ENCODE measurements at places on chromosomes 16 and 17.
A peak's percentile ranks its signal among the peaks of the same experiment; 100 is the strongest.

- DNase-seq: no peak
Measured at GRCh38 chr17:6386041-6386630, 48.8 kb downstream of the AIPL1 start.

- DNase-seq: no peak
Measured at GRCh38 chr16:56090076-56090475, 101.2 kb upstream of the GNAO1 start.

- DNase-seq: no peak
Measured at GRCh38 chr17:38940404-38940803, 15.0 kb downstream of the LASP1NB start.

GRCh38 chr16:52191531-52192134, 355.3 kb downstream of the TOX3 start:
- DNase-seq: no peak

DNA sequence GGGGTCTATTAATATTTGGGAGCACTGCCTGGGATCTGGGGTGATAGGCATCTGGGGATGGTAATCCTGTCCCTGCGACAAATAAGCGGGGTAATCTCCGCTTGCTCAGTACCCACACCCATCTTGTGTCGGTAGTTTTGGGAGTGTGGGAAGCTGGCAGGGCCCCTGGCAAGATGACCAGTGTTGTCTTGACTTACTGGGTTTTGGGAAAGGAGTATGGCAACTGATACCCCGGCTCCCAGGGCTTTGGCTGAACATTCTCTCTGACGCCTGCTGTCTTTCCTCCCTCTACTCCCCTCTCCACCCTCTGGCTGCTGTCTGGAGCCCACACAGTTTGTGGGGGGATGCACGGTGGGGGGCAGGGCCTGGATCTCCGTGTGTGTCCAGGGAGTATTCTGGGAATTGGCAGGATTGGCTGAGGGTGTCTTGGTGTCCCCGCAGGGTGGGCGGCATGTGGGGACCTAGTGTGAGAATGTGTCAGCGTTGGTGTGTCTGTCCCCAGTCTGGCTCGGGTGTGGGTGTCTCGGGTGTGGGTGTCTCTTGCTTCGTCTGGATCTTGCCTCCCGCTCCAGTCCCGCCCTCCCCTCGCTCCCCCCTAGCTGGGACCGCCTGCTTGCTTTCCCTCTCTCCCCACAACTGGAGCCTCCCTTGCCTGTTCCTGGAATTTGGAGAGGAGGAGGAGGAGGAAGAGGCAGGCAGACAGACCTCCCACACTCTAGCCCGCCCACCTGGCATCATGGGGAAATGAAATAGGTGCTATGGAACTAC, 12.0 kb downstream of the RARA start:
- peak; percentile 60 for DNase-seq

GRCh38 chr16:81164958-81165357, 68.8 kb upstream of the GCSH start:
- DNase-seq: no peak

DNA sequence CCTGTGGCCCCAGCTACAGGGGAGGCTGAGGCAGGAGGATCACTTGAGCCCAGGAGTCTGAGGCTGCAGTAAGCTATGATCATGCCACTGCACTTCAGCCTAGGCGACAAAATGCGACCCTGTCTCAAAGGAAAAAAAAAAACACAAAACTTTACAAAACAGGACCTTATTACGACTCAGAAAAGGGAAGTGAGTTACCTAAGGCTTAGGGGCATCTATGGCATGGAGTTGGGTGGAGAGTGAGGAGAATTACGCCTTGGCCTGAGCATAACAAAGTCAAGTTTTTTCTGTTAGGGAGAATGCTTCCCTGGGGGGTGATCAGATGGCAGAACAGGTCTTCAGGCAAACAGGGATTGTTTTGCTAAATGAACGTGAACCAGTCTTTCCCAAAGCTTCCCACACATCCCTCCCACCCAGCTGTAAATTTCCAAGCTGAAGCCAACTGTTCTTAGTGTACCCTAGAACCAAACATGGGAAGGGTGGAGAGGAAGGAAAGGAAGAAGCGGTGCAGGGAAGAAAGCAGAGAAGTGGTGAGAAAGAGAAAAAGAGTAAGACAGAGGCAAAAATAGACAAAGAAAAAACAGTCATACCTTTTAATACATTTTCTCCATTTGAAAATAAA, 24.6 kb upstream of the TNRC6C start:
- DNase-seq: no peak

DNA sequence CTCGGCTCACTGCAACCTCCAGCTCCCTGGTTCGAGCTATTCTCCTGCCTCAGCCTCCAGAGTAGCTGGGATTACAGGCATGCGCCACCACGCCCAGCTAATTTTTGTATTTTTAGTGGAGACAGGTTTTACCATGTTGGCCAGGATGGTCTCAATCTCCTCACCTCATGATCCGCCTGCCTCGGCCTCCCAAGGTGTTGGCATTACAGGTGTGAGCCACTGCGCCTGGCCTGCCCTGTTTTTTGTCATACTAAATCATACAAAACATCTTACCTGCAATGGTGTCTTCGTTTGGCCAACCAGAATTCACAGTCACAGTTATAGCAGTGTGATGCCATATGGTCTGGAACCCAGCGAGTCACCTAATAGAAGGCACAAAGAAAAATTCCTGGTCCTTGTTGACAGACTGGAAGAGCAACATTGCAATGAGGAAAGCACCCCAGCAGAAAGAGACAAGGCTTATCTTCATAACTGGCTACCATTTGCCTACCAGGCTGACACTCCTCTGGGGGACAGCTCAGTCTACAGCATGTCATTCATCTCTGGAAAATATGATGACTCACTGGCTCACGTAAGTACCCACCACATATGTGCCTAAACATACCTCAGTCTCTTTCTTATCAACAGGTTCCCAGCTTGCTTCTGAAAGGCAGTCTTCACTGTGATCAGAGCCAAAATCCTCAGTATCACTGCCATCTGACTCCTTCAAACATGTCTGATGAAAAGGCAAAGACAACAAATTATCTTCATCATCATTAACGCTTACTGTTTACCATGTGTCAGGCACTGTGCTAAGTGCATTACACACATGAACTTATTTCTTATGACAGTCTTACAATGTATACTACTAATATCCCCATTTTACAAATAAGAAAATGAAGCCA, 4.3 kb upstream of the HSF5 start:
- no peak for DNase-seq

- no peak for DNase-seq
Measured at GRCh38 chr17:376936-377863, 24.6 kb upstream of the RPH3AL start.

- peak; percentile 58 for DNase-seq
Measured at GRCh38 chr17:7856011-7856810, 1.1 kb downstream of the NAA38 start.

GRCh38 chr16:8941718-8942344, 21.9 kb downstream of the USP7 start:
- no peak for DNase-seq

- no peak for DNase-seq
Measured at GRCh38 chr16:82845116-82845515, 218.3 kb downstream of the CDH13 start.

DNA sequence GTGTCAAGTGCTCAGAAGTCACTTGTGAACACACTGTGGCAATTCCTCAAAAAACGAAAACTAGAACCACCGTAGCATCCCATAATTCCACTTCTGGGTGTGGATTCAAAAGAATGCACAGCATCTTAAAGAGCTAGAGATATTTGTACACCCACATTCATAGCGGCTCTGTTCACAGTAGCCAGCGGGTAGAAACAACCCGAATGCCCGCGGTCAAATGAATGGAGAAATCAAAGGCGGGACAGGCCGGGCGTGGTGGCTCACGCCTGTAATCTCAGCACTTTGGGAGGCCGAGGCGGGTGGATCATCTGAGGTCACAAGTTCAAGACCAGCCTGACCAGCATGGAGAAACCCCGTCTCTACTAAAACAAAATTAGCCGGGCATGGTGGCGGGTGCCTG, 337.5 kb downstream of the SEC14L1 start:
- DNase-seq: no peak

DNA sequence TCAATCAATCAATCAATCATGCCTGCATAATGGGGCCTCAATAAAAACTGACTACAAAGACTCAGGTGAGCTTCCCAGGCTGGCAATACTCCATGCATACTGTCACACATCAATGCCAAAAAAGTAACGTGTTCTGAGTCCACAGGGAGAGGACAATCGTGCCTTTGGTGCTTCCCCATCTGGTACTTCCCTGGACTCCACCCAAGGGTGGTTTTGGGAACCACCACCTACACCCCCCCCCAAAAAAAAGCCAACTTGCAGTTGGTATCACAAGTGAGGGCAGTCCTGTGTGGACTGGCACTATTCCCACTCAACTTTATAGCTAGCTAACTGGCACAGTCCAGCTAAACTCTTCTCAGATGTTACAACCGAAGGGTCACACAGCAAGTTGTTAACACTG, 3.1 kb downstream of the ZDHHC7 start:
- no peak for DNase-seq

DNA sequence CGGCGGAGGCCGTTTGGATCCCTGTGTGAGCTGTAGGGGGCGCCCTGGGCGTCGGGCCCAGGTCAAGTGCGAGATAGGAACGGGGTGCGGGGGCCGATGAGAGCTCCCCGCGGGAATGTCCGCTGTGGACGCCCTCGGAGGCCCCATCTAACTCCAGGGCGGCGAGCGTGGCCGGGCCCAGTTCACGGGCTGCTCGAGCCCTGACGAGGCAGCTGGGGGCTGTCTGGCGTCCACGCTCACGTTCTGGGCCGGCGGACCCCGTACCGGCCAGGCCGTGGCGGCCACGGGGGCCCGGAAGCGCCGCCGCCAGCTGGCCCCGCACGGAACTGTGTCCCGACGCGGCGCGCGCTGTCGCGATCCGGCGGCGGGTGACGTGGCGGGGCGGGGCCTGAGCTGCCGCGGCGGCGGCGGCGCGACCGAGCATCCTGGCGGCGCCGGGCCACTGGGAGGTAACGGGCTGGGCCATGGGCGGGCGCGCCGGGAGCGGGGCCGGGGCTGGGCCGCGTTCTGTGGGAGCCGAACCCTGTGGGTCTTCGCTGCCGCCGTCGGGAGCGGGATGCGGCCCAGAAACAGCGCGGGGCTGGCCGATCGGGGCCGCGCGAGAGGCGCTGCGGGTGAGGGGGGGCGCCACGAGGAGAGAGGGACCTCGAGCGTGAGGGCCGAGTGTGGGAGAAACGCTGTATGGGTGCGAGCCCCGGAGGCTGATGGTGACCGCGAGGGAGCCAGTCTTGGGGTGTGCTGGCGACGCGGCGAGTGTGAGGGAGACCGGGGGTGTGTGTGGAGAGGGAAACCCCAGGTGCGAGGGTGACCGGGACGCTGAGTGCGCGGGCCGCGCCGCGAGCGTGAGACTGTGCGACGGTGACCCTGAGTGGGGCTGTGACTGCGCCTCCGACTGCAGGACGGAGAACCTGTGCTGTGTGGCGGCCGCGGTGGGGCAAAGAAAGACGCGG, at the start of gene SLC7A6:
Gene SLC7A6 (plus strand): TSS at position 399 of the 950 bp plus-strand sequence. CDS start 10,201 bp downstream, outside the sequence.
- peak; percentile 86 for DNase-seq

DNA sequence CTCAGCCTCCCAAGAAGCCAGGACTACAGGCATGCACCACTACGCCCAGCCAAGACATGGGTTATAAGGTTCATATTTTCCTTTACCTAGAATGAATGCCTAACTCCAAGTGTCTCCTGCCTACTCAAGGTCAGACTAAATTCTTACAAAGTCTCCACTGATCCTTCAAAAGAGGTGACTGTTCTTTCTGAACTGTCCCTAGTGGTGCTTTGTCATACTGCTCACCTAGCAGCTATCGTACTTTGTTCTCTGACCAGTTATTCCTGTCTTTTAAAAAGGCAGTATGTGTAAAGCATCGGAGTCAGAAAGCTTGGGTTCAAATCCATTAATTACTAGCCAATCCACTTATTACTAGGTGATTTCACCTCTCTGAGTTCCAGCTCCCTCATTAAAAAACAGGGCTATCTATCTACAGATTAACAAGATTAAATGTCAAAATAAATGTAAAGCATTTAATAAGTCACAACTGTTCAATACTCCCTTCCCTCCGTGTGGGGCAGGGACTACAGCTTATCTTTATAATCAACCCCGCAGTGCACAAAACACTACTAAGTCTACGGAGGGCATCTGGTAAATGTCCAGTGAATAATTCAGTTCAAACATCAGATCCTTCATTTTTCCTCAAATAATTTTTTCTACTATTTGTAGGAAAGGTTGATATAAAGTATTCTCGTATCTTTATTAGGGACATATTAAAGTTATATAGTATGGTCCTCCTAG, 20.0 kb upstream of the ITGA2B start:
- DNase-seq: no peak

- DNase-seq: peak; percentile 64
Measured at GRCh38 chr16:82651921-82652601, 25.3 kb downstream of the CDH13 start.

GRCh38 chr16:67763066-67763465, 43.3 kb downstream of the RANBP10 start:
- DNase-seq: no peak

DNA sequence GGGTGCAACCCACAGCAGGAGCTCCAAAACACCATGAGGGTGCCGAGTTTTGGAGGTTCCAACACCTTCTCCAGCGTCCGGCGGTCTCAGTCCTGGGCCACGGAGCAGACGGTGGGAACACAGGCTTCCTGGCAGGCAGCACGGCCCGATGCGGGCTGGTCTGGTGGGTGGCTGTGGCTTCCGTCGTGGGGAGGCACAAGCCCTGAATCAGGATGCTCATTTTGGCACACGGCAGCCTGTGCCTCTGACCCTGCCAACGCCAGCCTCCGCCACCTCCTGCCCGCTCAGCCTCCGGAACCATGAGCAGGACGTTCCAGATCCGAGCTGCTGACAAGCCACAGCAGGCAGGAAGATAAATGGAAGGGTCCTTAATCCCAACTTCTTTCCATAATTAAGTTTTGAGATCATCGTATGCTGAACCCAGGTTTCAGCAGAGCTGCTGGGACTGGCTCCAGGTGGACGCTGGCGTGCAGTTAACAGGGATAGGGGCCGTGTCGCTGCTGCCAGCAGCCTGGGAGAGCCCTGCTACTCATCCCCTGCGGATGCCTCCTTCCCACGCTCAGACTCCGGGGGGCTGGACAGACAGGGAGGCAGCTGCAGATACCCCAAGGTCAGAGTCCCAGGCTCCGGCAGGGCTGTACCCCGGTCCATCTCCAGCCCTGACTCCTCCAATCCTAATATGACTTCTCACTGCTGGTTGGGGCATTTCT, 136.6 kb downstream of the ENGASE start:
- no peak for DNase-seq

- peak; percentile 26 for DNase-seq
Measured at GRCh38 chr17:9002606-9003354, 18.5 kb upstream of the NTN1 start.
